ENCODE measurements at places on chromosomes 3 and 15.

DNA sequence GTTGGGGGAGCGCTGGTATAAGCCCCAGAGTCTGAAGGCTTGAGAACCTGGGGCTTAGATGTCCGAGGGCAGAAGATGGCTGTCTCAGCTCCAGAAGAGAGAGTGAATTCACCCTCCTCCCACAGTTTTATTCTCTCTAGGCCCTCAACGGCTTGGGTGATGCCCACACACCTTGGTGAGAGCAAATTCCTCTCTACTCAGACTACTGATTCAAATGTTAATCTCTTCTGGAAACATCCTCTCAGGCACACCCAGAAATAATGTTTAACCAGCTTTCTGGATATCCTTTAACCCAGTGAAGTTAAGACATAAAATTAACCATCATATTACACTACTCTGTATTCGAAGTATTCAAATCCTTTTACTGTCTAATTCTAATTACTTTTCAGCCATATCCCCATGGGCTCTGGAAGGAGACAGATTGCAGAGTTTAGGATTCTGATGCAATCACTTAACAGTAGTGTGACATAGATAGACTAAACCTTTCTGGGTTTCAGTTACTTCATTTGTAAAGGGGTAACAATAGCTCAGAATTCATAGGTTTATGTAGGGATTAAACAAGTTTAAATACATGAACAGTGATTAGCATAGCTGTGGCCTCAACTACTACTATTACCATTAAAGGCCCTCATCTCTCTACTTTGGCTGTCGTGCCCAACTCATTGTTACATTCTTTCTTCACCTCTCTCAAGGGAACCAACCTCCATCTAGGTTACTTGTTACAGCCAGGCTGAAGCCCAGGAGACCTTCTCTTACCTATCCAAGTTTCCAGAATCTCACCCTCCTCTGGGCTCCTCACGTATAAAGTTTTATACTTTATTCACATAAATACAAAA lies 25.7 kb upstream of the ANO10 start:
- DNase-seq: no peak

DNA sequence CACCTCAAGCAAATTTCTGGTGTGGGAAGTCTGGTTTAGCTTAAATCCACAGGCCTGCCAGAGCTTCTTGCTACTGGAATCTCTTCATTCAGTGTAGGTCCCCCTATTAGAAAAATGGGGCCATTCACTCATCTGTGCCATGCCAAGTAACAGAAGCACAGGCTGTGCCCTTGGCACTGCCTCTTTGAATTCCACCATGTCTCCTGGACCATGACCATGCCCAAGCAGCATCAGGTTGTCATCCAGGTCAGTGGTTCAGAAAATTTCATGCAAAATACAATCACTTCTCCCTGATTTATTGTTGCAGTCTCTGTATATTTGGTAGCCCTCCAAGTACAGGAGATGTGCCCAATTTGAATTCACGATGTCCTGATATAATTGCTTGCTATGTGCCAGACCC lies 602.1 kb upstream of the ZNF385D start:
- no peak for DNase-seq

DNA sequence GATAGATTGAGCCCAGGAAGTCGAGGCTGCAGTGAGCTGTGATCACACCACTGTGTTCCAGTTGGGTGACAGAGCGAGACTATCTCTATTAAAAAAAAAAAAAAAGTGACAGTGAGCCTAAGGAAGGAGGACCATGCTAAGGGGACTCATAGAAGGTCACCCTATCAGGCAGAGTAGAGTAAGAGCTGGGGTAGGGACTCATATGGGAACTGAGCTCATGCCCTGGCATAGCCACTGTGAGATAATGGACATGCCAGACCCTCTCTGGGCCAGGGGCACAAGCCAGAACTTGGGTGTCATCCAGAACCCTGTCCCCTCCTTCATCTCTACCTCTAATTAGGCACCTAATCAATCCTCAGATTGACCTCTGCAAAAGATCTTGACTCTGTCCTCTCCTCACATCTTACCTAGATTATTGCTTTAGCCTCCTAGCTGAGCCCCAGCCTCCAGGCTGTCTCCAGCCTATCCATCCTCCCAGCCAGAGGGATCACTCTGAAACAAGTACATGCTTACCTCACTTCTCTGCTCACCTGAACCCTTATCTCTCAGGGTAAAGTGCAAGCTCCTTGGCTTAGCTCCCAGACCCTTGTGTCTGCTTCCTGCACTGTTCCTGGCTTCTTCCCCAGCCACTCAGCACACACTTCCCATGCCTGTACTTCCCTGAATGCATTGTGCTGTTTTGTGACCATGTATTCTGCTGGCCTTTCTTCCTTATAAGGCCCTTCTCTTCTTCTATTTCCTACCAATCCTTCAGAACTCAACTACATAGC lies 76.4 kb downstream of the DAPK2 start:
- DNase-seq: no peak

GRCh38 chr3:162629372-162629771 lies 1132.8 kb downstream of the OTOL1 start:
- DNase-seq: no peak

DNA sequence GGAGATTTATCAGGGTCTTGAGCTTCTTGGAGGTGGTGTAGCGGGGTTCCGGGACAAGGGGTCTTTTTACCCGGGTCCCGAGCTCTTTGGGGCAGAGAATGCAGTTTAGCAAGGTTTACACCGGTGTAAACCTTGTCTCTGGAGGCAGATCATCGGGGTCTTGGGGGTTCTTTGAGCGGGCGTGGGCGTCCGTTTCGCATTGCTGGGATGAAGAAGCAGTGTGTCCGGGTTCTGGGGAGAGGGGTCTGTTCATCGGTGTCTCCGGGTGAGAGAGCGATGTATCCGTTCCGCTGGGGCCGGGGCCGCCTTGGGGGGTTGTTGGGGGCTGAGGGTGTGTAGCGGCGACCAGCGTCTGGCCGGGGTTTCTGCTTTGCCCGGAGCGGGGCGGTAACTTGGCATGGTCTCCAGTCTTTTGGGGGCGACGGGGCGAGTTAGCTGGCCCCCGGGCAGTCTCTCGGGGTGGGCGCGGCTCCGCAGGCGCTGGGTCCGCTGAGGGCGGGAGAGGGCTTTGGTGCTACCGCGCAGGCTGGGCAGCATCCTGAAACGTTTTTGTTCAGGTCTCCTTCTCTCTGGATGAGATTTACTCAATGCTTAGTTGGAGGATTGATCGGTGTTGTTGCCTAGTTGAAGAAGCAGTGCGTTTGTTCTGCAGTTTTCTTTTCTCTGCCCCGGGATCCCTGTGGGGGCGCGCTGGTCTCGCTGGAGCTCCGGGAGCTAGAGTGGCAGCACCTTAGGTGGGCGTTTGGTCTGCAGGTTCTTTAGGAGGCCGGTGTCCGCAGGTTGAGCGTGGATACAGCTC lies 843 bp downstream of the GLCE start:
- DNase-seq: peak; percentile 16

- no peak for DNase-seq
These were observed 51.4 kb downstream of the NFKBIZ start for GRCh38 chr3:101900736-101901135.

DNA sequence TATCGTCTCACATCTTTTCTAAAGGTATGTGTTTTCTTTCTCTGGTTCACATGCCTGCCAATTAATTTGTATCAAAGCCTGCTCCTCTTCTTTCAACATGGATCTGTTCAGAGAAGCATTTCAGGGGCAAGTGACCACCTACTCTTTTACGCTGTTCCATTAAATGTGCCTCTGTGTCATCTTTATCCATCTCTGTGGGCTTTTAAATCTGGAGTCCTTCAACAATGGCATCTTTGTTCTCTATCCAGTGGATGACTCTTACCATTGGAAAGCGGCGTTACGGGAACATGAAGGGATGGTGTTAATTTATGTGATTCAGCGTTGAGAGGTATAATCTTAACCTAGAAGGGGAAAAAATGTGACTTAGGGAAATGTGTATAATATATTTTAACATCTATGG lies 92.7 kb upstream of the CFAP20DC start:
- DNase-seq: no peak

DNA sequence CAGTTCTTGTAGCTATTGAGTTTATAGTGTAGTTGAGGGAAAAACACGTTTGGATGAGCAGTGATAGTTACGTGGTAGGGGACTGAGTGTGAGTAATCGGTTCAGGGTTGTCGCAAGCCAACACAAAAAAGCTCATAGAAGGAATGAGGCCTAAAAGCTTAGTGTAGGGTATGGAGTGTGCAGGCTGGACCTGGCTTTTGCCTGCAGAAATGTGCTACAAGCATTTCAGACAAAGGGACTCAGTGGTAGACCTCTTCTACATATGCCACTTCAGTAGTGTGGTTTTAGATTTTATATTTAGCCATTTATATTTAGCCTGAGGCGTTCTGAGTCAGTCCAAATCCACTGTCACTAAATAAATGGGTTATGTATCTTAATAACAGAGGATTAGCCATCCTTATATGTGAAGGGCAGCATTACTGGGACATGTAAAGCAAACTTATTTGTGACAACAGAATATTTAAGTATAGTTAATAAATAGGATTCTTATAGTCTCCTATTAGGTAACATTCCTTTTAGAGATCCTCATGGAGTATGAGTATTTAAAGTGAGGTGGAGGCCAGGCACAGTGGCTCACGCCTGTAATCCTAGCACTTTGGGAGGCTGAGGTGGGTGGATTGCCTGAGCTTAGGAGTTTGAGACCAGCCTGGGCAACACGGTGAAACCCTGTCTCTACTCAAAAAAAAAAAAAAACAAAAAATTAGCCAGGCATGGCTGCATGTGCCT lies 21.8 kb downstream of the ATP2C1 start:
- DNase-seq: no peak

- no peak for DNase-seq
These were observed 150.7 kb downstream of the CADPS start for GRCh38 chr3:62724503-62724902.

DNA sequence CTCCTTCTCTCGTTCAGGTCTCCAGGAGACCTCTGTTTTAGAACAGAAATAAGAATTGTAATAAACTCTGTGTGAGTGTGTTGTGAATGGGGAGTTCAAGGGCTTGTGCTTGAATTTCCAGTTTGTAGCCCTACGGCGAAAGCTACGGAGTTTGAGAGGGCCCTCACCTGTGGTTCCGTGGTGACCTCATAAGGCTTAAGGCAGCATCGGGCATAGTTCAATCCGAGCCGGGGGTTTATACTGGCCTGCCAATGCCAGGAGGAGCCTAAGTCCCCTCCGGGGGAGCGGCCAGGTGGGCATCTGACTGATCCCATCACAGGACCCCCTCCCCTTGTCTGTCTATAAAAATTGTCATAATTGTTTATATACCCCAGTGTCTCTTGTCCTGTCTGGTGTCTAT lies 43.7 kb downstream of the ZBTB11 start:
- no peak for DNase-seq

GRCh38 chr3:113249601-113250000 lies 38.2 kb downstream of the BOC start:
- DNase-seq: no peak

DNA sequence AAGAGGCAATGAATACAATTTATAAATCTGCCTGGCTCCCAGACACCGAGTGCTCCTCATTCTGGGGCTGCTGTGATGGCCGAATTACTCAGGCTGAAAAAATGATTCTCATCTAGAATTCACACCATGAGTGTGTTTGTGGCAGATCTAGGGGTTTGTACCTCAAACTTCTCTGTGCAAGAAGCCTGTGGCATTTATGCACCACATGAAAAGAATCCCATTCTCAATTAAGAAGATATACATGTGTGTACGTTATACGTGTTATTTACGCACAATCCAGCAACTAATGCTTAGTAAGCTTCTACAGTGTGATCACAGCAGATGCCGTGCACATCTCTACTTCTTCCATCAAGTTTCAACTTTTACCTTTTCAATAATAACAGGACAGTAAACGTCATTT lies 476.8 kb downstream of the SHQ1 start:
- DNase-seq: no peak

DNA sequence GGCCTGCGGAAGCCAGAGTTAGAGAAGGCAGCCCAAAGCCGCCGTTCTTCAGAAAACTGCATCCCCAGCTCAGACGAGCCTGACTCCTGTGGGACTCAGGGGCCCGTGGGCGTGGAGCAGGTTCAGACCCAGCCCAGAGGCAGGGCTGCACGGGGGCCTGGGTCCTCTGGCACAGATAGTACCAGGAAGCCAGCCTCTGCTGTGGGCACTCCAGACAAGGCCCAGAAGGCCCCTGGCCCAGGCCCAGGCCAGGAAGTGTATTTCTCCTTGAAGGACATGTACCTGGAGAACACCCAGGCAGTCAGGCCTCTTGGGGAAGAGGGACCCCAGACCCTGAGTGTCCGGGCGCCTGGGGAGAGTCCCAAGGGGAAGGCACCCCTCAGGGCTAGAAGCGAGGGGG lies 23.1 kb downstream of the ALPK3 start:
- no peak for DNase-seq

GRCh38 chr3:58609990-58610389 lies 32.8 kb upstream of the FAM107A start:
- no peak for DNase-seq

- no peak for DNase-seq
These were observed 16.1 kb downstream of the AMOTL2 start for GRCh38 chr3:134357914-134358811.

- no peak for DNase-seq
These were observed 112.8 kb upstream of the TMEM108 start for GRCh38 chr3:132925256-132925930.

GRCh38 chr3:67415511-67415910 lies 238.9 kb downstream of the SUCLG2 start:
- DNase-seq: no peak

GRCh38 chr3:157051055-157051454 lies 108.9 kb downstream of the CCNL1 start:
- DNase-seq: no peak

GRCh38 chr15:44035781-44036699 lies 159.0 kb downstream of the FRMD5 start:
- DNase-seq: no peak

DNA sequence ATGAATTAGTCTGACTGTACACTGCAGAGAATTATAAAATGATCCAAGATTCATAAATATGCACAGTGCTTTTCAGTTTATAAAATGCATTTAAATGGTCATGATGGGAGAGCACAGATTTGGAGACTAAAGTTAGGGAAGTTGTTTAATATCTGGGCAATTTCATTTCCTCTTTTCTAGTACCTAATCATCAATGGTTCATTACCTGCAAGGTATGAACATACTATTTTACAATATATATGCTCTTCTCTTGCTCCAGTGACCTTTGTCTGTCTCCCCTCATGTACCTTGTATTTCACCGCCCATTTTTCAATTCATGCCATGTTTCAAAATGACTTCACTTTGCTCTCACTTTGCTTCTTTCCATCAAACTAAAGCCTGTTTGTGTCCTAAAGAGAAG lies 114.5 kb downstream of the SUCNR1 start:
- no peak for DNase-seq

GRCh38 chr3:52313188-52313773 lies 2.8 kb upstream of the DNAH1 start:
- DNase-seq: no peak

GRCh38 chr3:144590854-144591253 lies 619.2 kb downstream of the DIPK2A start:
- DNase-seq: no peak

Data from activated T-cell treated with anti-CD3 and anti-CD28 coated beads for 1 hour (primary cell).